NCI-H2081 treated with DMSO at 0.1 percent for 48 hours (cell line): ENCODE measurements at places on chromosomes 2 and 18.

- no peak for DNase-seq
Measured at GRCh38 chr2:48122166-48122565, 215.9 kb upstream of the FBXO11 start.

DNA sequence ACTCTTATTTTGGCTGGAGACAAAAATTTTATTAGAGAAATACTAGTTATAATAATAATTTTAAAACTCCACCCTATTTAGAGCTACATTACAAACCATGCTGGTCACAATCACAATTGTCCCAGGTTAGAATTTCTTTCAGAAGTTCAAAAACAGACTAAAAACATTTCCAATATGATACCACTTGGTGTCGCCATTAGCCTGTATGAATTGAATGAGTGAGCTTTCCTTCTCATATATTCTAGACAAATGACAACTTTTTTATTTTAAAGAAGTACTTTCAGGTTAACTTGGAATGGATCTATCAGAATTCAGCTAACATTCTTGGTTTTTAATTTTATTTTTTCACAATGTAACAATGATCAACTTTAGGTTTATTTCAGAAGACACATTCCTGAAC, 48.0 kb downstream of the SERPINB8 start:
- no peak for DNase-seq

GRCh38 chr2:168639441-168639898, 163.0 kb upstream of the NOSTRIN start:
- no peak for DNase-seq

GRCh38 chr2:30505500-30506180, 58.6 kb downstream of the LCLAT1 start:
- DNase-seq, result no peak

DNA sequence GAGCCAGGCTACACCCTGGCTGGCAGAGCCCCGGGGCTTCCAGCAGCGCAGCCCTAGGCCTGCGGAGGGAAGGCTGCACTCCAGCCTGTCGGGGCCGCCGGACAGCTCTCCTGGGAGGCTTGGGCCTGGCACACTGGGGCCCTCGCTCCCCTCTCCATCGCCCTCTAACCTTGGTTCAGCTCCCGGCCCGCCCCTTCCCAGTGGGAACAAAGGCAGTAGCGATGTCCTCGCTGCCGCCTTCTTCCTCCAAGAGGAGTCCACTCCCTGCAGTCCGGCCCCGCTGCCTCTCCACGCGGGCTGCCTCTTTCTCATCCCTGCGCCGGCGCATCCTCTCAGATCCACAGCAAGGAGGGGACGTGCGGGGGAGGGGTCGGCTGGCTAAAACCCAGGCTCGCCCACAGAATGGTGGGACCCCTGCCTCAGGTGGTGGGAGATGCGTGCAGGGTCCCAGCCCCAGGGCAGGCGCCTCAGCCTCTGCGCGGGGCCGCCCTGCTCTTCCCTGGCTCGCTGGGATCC, 138.1 kb downstream of the TWIST2 start:
- DNase-seq, result no peak

- no peak for DNase-seq
Measured at GRCh38 chr18:11136241-11136640, 13.1 kb downstream of the PIEZO2 start.

- no peak for DNase-seq
Measured at GRCh38 chr2:149064365-149064841, 25.9 kb downstream of the LYPD6B start.

DNA sequence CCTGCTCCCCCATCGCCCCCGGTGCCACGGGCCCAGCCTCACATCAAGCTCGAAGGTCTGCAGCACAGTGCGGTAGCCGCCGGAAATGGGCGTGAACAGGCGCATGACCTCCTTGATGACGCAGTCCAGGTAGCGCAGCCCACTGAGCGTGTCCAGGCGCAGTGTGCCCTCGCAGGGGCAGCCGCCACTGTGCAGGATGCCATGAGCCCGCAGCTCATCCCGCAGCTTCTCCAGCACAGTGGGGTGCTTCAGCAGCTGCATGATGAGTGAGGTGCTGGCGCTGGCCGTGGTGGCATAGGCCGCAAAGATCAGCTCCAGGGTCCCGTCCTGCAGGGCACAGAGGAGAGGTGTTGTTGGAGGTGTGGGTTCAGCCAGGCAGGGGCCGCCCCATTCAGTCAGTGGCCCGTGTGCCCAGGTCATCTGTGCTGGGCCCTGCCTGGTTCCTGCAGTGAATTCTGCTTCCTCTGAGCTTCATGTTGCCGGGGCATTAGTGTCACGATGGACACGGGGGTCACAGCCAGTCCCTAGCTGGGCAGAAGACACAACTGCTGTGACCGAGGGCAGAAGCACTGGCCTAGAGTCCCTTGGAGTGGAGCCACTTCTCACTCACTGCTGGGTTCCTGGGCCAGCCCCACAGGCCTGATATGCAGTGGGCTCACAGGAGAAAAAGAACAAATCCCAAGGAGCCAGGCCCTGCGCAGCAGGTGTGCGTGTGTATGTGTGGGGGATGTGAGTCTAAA, 14.5 kb downstream of the CYP26B1 start:
- DNase-seq, result no peak

GRCh38 chr2:219578811-219579613, 6.9 kb downstream of the INHA start:
- DNase-seq, result no peak

DNA sequence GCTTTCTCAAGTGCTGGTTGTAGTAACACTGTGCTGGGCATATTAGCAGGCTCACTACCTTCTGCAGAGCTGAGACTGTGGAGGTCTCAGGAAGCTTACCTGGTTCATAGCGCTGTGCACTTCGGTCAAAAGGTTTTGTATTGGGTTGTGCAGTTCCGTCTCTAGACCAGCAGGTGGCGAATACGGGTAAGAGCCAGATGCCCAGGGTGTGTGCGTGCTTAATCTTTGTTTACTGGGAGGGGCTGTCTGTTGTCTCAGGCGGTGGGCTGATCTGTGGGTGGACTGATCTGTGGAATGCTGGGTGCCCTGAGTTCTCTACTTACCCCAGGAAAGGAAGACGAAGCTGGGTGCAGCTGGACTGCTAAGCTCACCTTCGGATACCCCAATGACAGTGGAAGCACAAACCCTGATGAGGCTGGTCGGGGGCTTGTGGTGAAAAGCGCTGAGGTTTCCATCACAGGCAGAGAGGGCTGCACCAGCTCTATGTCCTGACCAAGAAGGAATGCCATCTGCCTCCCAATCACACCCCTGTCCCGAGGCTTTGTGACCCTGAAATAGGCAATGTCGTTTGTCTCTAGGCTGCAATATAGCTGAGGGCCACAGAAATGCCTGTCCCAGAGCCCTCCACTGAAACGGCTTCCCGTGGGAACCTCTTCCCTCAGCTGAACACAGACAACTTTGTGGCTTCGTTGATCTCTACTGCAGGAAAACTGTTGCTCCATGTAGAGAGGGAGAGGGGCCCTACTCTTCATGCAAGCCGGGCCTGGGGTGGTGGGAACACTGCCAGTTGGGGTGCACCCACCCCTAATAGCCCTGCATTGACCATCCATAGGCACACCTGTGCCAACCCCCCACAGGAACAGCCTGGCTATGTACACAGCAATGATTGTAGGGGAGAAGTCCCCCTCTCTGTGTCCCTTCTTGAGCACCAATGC, 45.9 kb upstream of the FAM117B start:
- DNase-seq, result peak; percentile 65

GRCh38 chr2:233297076-233297475, 10.5 kb upstream of the SAG start:
- no peak for DNase-seq

GRCh38 chr18:58609536-58609993, 19.3 kb downstream of the ALPK2 start:
- no peak for DNase-seq

DNA sequence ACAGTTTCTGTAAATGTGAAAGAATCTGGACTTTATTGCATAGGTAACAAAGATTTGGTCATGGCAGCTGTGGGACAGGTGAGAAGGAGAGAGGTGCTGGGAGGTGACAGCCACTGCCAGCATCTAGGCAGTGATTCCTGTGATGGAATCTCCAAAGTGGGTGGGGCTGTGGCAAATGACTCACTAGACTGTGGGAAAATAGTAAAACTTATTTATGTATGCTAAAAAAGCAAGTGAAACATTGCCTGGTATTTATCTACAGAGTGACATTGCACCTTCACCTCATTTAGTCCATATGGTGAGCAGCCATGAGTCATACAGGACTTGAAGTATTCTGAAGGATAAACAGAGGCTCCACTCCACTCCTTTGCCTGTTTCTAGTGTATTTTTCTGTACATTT, 145.3 kb upstream of the MEX3C start:
- DNase-seq, result no peak

DNA sequence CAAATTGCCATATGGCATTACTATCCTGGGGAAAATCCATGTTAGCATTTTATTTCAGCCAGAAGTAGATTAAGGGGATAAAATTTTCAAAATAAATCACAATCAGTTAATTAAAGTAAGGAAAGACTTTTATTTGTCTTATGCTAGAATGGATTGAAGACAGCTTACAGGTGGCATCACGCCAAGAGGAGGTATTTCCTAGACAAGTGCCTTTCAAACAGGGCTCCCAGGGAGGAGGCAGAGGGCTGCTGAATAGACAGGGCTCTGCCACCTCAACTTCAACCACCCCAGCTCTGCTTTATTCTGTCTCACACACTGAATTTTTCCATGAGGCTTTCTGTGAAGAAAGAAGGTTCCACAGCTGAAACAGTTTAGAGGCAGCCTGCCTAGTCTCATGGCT, 12.2 kb downstream of the CCDC68 start:
- DNase-seq, result no peak

DNA sequence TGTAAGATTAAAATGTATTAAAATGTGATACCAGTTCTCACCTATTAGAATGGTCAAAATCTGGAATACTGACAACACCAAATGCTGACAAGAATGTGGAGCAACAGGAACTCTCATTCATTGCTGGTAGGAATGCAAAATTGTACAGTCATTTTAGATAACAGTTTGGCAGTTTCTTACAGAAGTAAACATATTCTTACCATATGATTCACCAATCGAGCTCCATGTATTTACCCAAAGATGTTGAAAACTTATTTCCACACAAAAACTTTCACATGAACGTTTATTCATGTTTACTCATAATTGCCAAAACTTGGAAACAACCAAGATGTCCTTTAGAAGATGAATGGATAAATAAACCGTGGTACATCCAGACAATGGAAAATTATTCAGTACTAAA, 1193.5 kb upstream of the ACVR2A start:
- no peak for DNase-seq

DNA sequence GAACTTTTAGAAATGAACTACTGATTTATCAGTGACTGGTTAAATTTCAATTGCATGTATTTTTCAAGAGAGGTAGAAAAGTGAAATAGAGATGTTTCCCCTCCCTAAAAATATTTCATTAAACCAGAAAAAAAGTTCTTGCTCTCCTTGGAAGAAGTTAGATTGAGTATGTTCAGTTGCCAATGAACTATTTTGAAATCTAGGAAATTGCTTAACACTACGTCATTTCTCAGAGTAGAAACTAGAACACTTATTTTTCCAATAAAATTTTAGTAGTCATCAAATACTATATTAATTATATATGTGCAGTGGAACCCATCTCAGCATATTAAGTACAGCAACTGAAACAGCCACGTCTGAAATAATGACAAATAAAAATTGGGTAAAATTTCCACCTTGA, 51.8 kb upstream of the STAT1 start:
- no peak for DNase-seq

DNA sequence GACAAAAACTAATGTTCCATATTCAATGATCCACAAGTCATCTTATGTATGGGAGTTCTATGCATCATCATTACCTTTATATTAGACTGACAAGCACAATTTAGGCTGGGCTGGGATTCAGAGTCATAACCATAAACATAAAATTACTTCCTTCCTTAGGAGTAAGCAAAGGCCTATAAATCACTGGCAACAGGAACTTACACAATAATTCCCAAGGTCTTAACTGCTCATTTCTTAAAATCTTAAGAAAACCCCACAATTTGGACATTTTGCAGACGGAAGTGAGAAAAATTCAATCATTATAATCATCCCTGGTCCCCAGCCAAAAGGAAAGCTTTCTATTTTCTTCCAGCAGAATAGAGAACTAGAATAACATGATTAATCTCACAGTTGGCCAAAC, 232.3 kb downstream of the DYM start:
- DNase-seq, result no peak

- DNase-seq, result no peak
Measured at GRCh38 chr2:222054813-222055212, 244.0 kb downstream of the PAX3 start.

- DNase-seq, result no peak
Measured at GRCh38 chr2:10378189-10378588, 69.9 kb downstream of the ODC1 start.

- no peak for DNase-seq
Measured at GRCh38 chr2:208354964-208355381, 51.6 kb upstream of the PTH2R start.

- DNase-seq, result no peak
Measured at GRCh38 chr2:43225093-43225787, 1.2 kb downstream of the ZFP36L2 start.

GRCh38 chr18:9851511-9851910, 34.3 kb upstream of the TXNDC2 start:
- DNase-seq, result no peak

DNA sequence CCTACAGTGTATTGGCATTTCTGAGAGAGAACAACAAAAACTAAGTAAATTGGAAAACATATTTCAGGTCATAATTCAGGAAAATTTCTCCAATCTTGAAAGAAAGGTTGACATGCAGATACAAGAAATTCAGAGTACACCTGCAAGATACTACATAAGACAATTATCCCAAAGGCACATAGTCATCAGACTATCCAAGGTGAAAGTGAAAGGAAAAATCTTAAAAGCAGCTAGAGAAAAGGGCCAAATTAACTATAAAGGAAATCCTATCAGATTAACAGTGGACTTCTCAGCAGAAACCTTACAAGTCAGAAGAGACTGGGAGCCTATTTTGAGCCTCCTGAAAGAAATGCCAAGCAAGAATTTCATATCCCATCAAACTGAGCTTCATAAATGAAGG, 449.0 kb upstream of the MMADHC start:
- DNase-seq, result no peak

DNA sequence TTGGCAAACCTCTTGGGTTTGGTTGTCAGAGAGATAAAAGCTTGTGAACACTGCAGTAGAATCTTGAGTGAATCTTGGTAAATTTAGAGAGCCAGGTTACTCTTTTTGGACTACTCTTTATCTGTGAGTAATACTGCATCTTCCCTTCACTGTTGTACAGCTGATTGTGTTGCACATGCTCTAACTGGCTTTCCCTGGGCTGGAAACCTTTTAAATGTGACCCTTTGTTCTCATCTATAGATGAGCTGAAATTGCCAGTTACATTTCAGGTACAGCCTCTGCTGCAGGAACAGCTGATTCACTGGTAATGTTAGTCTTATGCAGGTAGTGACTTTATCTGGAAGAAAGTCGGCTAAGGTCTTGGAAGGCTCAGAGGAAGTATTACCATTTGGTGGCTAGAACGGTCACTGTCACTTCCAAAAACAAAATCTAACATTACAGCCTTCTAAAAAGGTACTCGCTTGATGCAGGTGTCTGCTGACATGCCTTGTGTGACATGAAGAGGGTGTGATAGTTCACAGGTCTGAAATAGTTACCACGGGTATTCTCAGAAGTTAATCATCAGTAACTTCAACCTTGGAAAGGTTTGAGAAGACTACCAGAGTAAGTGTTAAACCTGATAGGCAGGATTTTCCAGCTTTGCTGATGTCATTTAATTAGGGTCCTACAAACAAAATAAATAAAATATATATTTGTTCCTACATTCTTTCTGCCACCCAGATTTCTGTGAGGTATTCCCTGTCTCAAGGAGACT, 851.1 kb downstream of the SLC4A3 start:
- no peak for DNase-seq

GRCh38 chr2:219648176-219648575, 20.7 kb downstream of the SLC4A3 start:
- DNase-seq, result no peak

GRCh38 chr2:113720167-113720566, 36.3 kb downstream of the SLC35F5 start:
- peak; percentile 51 for DNase-seq

GRCh38 chr2:219010162-219010756, 17.0 kb upstream of the CRYBA2 start:
- DNase-seq, result no peak
